ENCODE measurements at places on chromosomes 2 and 18. TPM values are rescaled to one million over a fixed set of nuclear protein-coding genes. Genes with fewer than 3 reads are reported as not detected.

STARD6 gene
- total RNA-seq = 0.61 TPM

SRD5A2 gene
- not detected for total RNA-seq

SFT2D3 gene
- 4.6 TPM for total RNA-seq

GDF7 gene
- not detected for total RNA-seq

GRCh38 chr2:239883326-239884050 lies 141.7 kb downstream of the NDUFA10 start:
- DNase-seq = peak; percentile 19

Measured in activated CD8-positive, alpha-beta memory T cell treated with anti-CD3 and anti-CD28 coated beads, Interleukin-2, amount 10 ng/mL, durations not matched to agents 7 days and 5 days (primary cell).